ENCODE measurements at places on chromosomes 6 and 20. TPM values are rescaled to one million over a fixed set of nuclear protein-coding genes. Genes with fewer than 3 reads are reported as not detected.

INSM1 gene
- not detected for total RNA-seq

- no peak for DNase-seq
These were observed 72.3 kb downstream of the RAMACL start for GRCh38 chr6:166514196-166514595.

DNA sequence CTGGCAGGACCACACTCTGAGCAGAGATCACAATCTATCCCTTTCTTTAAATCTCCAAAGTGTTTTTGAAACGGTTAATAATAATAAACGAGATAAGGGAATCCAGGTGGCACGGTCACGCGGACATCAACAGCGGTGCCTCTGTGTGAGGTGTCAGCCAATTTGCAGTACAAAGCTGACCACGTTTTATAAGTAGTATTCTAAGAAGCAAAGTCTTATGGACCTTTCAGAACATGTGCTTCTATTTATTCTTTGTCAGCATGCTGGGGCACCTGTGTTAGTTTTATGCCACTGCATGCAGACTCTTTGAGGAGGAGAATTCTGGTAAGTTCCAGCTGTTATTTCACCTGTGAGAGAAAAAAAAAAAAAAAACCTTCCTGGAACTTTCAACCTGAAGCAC is 39.0 kb upstream of the EXOC2 start:
- DNase-seq: no peak

BPIFB1 gene
- total RNA-seq: not detected

DNA sequence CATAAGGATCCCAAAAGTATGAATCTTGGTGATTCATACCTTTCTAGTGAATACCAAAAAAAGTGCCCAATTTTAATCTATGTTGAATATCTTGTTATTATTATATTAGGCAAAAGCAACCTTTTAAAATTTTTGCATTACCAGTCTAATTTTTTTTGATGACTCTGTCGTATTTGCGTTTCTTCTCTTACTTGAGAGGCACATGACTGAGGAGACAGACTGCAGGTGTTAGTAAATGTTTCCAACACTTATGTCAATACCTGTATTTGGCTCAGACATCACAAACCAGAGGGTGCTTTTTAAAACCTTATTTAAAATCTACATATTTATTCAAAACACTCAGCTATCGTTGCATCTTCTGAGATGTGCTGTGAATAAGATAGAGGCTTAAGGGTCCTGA is 27.1 kb downstream of the ID4 start:
- no peak for DNase-seq

GRCh38 chr6:46368169-46368536 is 123.1 kb downstream of the RCAN2 start:
- DNase-seq: no peak

- DNase-seq: no peak
These were observed 110.3 kb downstream of the CHD6 start for GRCh38 chr20:41507851-41508250.

- DNase-seq: peak; percentile 50
These were observed 320 bp downstream of the GSTA4 start for GRCh38 chr6:52994839-52995088.

DNA sequence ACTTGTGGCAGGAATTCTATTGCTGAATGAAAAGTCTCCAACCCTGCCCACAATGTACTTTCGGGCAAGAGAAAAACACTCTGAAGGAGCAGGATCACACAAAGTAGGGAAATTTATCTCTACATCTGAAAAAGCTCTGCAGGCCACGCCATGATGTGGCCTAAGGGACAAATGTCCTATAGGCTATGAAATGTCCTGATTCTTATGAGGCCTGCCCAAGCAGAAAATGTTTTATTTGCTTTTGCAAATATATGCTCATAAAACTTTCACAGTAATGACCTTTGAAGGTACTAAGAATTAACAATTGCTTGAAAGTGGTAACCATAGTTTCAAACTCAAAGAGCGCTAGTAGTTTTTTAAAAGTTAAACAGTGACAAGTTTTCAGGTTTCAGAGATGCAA is 31.0 kb downstream of the SYCP2 start:
- DNase-seq: no peak

DNA sequence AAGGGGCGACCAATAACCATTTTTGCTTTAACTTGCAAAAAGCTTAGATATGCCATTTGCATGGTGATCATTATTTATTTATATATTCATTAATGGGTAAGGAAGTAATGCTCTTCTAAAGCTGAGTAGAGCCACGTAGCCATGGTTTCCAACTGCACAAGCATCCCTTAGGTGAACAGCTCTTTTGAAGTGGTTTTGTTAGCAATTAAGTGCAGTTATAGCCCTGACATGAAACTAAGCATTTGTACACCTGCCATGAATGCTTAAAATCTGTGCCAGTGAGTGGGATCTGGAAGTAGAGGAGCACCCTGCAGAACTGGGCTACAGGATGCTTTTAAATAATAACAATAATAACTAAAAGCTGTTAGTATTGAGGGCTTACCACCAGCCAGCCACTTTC is 19.1 kb downstream of the TRAF3IP2 start:
- no peak for DNase-seq

DIDO1 gene
- 38.3 TPM for total RNA-seq

DNA sequence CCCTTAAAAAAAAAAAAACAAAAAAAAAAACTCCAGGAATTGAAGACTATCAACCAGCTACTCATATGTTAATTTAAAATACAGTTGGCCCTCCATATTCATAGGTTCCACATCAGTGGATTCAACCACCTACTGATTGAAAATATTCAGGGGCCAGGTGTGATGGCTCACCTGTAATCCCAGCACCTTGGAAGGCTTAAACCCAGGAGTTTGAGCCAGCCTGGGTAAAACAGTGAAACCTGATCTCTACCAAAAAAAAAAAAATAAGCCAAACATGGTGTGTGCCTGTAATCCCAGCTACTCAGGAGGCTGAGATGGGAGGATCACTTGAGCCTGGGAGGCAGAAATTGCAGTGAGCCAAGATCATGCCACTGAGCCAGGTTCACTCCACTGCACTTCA is 72.4 kb upstream of the SMIM8 start:
- DNase-seq: no peak

OR2B6 gene
- not detected for total RNA-seq

- DNase-seq: no peak
These were observed 4.0 kb downstream of the VARS1 start for GRCh38 chr6:31791324-31792089.

CLDN20 gene
- total RNA-seq: not detected

- no peak for DNase-seq
These were observed 14.9 kb downstream of the ZBTB2 start for GRCh38 chr6:151376440-151376839.

C6orf58 gene
- not detected for total RNA-seq

SLC2A10 gene
- total RNA-seq: 1.9 TPM

DNA sequence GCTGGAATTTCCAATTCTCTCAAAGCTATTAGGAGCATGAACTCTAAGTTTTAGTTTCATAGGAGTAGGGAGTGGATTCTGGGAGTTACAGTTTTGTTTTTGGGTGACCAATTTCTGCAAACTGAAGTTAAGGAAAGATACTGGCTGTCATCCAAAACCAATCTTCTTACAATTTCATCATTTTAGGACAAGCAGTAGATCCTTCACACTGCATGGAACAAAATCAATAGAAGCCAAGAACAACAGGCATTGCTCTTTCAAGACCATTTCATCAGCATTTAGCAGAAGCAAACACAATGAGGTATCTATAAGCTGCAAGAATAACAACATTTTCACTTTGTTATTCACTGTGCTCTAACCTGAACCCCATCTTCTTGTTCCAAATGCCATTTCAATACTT is 173.0 kb downstream of the GMDS start:
- no peak for DNase-seq

- DNase-seq: no peak
These were observed 41.9 kb upstream of the LRRC1 start for GRCh38 chr6:53752856-53753255.

- DNase-seq: no peak
These were observed 134.8 kb downstream of the GJA10 start for GRCh38 chr6:90028995-90029635.

EFCAB8 gene
- total RNA-seq: not detected

GRCh38 chr6:135183532-135184440 is 2.7 kb downstream of the MYB start:
- peak; percentile 47 for DNase-seq

DNA sequence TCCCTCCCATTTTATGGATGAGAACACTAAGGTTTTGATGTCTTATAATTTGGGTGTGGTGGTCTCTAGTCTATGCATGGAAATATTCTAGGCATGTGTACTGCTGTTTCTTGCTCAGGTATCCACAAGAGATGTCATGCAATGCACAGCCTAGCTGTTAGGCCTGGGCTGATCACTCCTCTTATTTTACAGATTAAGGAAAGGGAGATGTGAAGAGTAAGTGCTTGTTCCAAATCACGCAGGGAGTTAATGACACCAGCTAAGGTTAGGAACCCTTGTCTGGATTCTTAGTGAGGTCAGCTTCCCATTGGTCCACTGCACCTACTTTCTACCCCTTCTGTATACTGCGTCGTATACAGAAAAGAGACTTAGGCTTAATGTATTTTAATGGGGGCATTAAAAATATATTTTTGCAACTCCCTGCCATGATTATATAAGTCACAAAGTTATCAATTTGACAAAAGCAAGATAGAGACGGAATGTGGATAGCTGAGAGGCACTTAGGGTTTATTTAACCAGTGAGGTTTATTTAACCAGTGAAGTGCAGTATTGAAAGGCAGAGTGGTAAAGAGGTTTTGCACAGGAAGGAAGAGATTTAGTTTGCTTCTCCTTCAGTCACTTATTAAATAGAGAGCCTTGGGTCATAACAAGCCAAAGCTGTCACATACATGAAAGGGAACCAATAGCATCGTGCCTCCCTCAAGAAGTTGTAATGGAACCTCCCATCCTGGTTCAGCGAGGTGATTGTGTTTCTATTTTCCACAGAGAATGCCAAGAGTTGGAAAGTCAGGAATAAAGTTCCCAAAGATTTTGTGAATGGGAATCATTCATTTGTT is 95.0 kb upstream of the FAM184A start:
- no peak for DNase-seq

BNIP5 gene
- not detected for total RNA-seq

DNA sequence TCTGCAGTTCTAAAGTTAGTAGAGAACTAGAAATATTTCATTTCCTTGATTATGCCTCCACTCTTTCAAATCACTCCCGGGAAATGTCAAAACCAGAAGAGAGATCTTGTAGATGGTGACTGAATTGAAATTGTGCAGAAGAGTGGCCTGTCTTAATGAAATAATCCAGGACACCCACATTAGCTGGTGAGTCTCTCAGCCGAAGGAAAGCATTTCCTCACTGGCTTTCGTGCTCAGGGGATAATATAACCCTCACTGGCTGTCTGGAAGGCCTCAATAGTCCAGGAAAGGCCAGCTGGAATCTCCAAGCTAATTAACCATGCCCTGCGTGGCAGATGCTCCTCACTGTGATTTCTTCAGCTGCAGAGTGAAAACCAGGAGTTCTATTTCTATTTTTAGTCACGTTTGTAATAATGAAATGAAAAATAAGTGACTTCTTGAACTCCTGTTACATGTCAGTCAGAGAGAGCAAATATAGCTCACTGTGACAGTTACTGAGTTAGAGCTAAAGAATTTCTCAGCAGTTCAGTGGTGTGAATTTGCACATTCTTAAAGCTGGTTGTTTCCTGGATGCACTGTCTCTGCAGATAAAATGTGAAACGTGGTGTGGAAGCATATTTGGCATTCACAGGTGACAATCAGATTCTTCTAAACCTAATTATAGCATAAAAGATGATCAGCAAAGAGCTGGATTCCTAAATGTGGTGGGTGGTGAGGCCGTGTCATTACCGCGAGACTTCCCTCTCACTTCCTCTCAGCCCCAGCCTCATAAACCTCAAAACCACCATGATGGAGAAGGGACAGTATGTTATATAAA is 211.7 kb downstream of the LMBRD1 start:
- DNase-seq: no peak

DNA sequence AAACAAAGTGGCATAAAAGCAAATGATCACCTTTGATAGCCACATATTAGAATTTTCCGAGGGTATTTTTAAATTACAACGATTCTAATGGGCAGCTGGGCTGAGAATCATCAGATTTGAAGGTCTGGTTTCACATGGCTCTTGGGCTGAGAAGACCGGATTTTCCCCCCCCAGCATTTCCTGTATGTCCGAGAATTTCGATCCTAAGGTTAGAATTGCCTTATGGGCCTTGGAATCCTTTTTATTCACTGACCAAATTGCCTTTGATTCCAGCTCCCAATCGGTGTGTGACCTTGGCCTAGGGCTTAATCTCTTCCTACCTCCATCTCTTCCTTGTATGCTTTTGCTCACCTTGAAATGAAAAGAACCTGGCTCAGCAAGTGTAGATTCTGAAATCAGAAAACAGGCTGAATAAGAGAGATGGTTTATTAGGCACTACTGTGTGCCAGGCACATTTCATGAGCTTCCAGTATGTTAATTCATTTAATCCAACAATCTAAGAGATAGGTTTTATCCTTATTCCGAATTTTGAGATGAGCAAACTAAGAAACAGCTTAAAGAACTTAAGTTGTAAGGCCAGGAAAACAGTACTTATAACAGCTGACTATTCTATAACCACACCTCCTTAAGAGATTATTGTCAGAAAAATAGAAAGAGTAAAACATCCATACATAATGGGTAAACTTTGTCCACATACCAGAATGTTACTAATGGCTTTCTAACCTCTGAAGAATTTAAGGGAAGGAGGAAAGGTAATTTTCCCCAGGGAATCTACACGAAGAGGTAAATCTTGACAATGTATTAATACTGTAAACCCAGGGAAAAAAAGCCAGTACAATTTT is 39.4 kb downstream of the HFE start:
- no peak for DNase-seq

- DNase-seq: no peak
These were observed 134.9 kb downstream of the GMDS start for GRCh38 chr6:2110504-2110903.

DNA sequence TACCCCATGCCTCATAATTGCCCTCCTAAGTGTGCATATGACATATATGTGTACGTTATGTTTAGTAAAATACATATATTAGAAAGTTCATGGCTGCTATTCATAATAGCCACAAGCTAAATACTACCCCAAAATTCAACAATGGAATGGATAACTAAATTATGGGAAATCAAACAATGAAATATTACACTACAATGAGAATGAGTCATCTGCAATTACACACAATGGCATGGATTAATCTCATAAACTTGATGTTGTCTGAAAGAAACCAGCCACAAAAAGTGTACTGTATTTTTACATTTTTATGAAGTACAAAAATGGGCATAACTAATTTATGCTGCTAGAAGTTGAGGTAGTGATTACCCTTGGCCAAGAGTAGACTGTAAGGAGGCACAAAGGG is 477.0 kb downstream of the HAO1 start:
- DNase-seq: no peak

DNA sequence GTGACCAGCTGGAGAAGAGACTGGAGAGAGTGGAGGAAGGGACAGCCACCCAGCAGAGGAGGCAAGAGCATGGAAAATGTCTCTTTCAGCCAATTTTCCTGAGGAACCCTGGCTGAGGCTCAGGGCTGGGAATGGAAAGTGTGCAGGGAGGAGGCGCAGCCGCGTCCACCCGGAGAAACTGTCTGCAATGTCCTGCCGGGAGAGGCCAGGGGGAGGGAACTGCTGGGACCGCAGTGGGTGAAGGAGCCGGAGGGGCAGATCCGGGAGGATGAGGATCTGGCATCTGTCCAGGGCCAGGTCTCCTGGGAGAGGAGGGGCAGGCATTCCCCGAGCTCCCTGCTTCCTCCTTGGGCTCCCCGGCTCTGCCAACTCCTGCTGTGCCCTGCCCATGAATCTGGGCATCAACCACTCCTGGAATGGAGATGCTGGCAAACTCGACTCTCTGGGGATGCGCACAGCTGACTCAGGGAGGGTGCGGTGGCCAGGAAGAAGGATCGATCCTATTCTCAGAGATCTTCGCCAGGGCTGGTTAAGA is 17.4 kb upstream of the HM13 start:
- peak; percentile 85 for DNase-seq

BANF2 gene
- not detected for total RNA-seq
